GM06990 (cell line): ENCODE measurements at places on chromosomes 7 and 10.

DNA sequence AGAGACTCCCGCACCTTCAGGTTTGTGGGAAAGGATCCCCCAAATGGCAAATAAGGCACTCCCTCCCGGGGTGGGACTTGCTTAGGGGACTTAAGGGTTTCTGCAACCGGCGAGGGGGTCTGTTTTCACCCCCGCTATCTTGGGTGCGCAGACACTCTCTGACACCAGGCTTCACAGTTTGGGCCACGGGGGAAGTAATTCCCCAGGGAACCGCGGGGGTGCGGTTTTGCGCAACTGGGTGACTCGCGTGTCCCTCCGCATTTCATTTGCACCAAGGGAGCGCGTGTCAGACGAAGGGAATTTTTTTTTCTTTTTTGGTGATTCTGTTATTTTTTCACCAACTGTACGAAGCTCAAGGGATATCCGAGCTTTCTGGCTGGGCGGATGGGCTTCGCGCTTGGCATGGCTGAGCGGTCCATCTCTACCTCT, 1.7 kb downstream of the GRM8 start:
- DNase-seq, result peak; percentile 7

GRCh38 chr10:3339531-3339950, 167.0 kb upstream of the PITRM1 start:
- DNase-seq, result no peak

DNA sequence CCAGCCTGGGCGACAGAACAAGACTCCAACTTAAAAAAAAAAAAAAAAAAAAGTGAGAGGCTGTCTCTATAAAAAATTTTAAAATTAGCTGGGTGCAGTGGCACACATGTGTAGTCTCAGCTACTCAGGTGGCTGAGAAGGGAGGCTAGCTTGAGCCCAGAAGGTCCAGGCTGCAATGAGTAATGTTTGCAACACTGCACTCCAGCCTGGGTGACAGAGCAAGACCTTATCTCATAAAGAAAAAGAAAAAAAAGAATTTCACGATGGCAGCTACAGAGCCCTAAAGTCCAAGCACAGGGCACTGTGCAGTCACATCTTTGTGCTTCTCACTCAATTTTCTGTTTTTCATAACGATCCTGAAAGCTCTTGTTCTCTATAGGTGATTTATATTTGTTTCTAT, 209.5 kb upstream of the KCTD7 start:
- no peak for DNase-seq

DNA sequence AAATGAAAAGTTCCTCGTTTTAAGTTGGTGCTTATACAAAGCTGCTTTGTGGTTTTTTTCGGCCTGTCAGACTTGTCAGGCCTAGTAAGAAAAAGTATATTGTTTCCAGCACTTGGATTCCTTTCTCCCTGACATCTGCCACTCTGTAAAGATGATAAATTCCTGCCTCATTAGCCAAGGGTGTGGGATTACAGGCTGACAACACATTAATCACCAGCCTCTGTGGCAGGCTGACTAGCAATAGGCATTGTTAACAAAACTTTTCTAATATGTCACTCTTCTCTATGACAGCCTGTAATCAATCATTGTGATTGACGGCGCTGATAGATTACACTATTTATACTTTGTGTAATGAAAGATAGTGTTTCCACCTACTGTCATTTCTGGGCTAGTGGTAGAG, 682.5 kb downstream of the LRMDA start:
- no peak for DNase-seq

DNA sequence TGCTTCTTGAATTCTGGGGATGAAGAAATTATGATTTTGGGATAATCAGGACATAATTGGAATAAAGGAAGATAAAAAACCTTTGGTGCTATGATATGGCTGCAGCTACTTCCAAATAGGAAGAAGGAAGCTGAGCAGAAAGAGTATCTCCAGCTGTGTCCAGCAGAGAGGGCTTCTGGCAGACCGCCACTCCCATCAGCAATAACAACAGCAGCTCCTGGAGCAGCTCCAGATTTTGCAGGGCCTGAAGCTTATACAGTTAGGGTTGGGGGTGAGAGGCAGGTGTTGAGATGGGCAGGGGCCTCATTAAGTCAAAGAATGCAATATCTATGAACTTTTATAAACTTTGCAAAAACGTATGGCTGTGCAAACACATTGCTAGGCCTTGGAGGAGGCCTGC, 62.3 kb downstream of the C10orf120 start:
- DNase-seq, result no peak

GRCh38 chr7:51639661-51640334, 323.2 kb upstream of the COBL start:
- DNase-seq, result no peak

DNA sequence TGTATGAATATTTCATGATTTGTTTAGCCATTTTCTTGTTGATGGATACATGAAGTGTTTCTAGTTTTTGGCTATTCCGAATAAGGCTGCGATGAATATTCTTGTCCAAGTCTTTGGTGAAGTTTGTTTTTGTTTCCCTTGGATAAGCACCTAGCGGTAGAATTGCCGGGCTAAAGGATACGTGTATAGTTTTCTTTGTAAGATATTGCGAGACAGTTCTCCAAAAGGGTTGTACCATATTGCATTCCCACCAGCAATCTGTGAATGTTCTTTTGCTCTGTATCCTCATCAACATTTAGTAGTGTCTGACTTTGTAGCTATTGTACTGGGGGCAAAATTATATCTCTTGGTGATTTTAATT, 142.6 kb downstream of the DOCK1 start:
- DNase-seq, result no peak

GRCh38 chr10:125489731-125490130, 193.2 kb downstream of the TEX36 start:
- DNase-seq, result no peak

- DNase-seq, result no peak
Measured at GRCh38 chr10:100836891-100837290, 75.9 kb upstream of the SLF2 start.

DNA sequence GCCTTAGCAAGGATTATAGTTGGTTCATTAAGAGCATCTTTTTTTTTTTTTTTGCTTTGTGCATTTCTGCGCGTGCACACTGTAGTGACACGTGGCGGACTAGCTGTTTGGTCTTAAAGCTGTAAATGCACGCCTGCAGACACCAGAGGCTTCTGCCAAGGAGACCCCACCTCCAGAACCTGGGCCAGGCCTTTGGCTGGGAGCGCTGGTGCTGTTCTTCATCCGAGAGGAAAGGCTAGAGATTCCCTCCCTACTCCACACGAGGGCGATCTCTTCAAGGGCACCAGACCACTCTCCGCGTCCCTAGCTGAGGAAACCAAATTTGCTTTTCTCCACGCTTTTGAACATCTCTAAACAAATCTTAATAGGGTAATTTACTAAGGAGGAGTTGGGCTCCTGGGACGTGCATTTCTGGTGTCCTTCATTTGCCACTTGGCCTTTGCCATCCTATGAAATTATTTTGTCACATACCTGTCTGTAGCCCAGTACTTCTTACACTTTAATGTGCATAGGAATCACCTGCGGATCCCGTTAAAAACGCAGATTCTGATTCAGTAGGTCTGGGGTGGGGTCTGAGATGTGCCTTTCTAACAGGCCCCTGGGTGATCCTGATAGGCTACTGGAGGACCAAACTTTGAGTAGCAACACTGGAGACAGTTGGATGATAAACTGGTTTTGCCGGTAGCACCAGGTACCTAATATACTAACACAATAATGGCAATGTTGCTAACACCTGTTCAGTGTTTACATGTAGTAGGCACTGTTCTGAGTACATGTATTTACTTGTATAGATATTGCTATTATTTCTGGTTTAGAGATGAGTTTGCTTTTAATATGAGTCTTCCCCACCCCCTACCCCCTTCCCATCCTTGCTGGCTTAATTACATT, 1.3 kb upstream of the SLC26A5 start:
- DNase-seq, result peak; percentile 19

GRCh38 chr7:30687604-30688003, 5.3 kb upstream of the CRHR2 start:
- no peak for DNase-seq
